Activated naive CD4-positive, alpha-beta T cell treated with anti-CD3 and anti-CD28 coated beads for 36 hours (primary cell): ENCODE measurements at places on chromosomes 6 and 20. TPM values are rescaled to one million over a fixed set of nuclear protein-coding genes. Genes with fewer than 3 reads are reported as not detected.

DNA sequence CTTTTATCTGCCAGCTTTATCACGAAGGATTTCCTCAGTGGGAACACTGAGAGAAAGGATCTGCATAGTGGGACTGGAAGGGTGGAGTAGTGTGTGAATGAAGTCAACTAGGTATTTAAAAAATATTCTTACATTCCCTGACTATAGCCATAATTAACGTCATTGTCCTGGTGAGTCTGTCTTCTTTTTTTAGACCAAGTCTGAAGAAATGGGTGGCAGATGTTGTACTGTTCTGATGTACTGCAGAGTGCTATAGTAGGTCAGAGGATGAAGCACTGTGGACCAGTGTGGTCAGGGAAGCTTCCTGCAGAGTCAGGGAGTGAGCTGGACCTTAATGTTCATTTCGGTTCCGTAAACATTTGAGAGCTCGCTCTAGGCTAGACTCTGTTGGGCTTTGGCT, 11.9 kb downstream of the TULP4 start:
- no peak for DNase-seq
- no peak overlapping the region for H3K4me3 ChIP-seq
- H3K27ac ChIP-seq, result no peak overlapping the region
- H3K4me1 ChIP-seq, result peaks cover 53% of the 10 kb centered on the region
- H3K27me3 ChIP-seq, result no peaks in the 10 kb centered on the region

- no peaks in the 10 kb centered on the region for H3K4me1 ChIP-seq
- H3K27me3 ChIP-seq, result no peaks in the 10 kb centered on the region
- peaks cover 2% of the 10 kb centered on the region for H3K36me3 ChIP-seq
- DNase-seq, result no peak
Measured at GRCh38 chr6:162450358-162450757, 277.2 kb downstream of the PRKN start.

DNA sequence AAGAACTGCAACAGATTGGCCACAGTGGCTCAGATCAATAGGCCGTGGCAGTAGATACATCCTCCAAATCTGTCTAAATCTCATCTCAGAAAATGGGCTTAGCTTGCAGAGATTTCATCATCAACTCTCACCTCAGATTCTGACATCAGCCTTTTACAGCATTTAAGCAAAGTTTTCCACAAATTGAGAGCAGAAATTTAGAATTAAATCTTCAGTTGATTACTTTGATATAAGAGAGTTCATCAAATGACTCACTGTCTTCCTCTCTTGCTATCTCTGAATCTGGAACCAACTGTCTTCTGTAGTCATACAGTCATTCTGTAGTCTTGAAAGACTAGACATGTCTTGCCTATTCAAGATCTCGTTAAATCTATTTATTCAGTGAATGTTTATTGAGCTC, 45.2 kb upstream of the CTAGE9 start:
- no peaks in the 10 kb centered on the region for H3K4me1 ChIP-seq
- peaks cover 18% of the 10 kb centered on the region for H3K27me3 ChIP-seq

DNA sequence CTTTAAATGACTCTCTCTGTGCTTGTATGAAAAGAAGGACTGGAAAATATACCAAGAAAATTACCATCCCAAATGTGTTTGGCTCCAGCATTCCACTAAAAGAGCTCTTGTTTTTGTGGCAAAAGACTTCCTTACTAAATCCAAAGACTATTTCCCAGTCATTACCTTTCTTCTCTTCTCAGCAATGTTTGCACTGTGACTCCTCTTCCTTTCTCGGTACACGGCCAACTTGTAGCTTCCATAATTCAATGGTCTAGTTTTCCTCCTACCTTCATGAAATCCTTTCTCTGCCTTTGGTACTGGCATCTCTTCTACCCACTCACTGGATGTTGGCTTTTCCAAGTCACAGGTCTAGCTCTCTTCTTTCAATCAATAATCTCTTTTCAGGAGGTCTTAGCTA, 568.5 kb upstream of the JAG1 start:
- no peaks in the 10 kb centered on the region for H3K27me3 ChIP-seq
- no peak overlapping the region for H3K4me3 ChIP-seq
- no peak for DNase-seq
- H3K4me1 ChIP-seq, result no peaks in the 10 kb centered on the region
- no peak overlapping the region for H3K27ac ChIP-seq

Gene AKAP7
- 7.5 TPM for total RNA-seq

- H3K36me3 ChIP-seq, result no peaks in the 10 kb centered on the region
- no peak overlapping the region for H3K4me3 ChIP-seq
- no peak overlapping the region for H3K27ac ChIP-seq
Measured at GRCh38 chr20:18240997-18241396, 47.3 kb upstream of the ZNF133 start.

- peaks cover 7% of the 10 kb centered on the region for H3K27me3 ChIP-seq
- no peaks in the 10 kb centered on the region for H3K4me1 ChIP-seq
- H3K4me3 ChIP-seq, result no peak overlapping the region
Measured at GRCh38 chr6:12873691-12874090, 157.1 kb downstream of the PHACTR1 start.

Gene GJA1
- 0.37 TPM for total RNA-seq

DNA sequence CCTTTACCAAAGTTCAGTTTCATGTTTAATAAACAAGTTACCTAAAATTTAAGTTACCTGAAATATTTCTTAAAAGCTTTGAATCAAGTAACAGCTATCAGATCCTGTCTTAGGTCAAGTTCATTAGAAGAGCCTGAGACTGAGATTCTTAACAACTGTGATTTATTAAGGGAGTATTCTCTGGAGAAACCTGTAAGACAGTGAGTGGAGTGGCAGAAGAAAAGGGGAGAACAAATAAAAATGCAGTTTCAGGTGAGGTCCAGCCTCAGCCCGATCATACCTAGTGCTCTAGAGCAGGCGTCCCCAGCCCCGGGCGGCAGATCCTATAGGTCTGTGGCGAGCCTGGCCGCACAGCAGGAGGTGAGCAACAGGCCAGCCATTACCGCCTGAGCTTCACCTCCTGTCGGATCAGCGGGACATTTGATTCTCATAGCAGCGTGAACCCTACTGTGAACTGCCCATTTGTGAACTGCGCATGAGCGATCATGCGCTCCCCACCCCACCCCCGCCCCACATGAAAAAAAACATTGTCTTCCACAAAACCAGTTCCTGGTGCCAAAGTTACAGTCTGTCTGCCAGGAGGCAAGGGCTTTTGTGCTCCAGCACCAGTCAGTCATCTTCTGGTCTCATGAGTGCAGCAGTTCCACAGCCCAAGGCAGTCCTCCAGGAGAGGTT, 59.2 kb upstream of the ADGRB3 start:
- DNase-seq, result no peak
- no peak overlapping the region for H3K27ac ChIP-seq
- peaks cover 5% of the 10 kb centered on the region for H3K27me3 ChIP-seq

- no peak overlapping the region for H3K27ac ChIP-seq
- H3K36me3 ChIP-seq, result no peaks in the 10 kb centered on the region
- peaks cover 3% of the 10 kb centered on the region for H3K27me3 ChIP-seq
Measured at GRCh38 chr6:167917551-167918154, 79.8 kb upstream of the KIF25 start.

GRCh38 chr20:54839224-54839623, 363.8 kb downstream of the DOK5 start:
- DNase-seq, result no peak
- no peaks in the 10 kb centered on the region for H3K4me1 ChIP-seq
- H3K4me3 ChIP-seq, result no peak overlapping the region
- no peak overlapping the region for H3K27ac ChIP-seq
- H3K36me3 ChIP-seq, result no peaks in the 10 kb centered on the region

Gene TTK
- total RNA-seq, result 45.9 TPM

- H3K27ac ChIP-seq, result no peak overlapping the region
- H3K27me3 ChIP-seq, result peaks cover 34% of the 10 kb centered on the region
- no peak overlapping the region for H3K4me3 ChIP-seq
- H3K4me1 ChIP-seq, result no peaks in the 10 kb centered on the region
- no peak for DNase-seq
Measured at GRCh38 chr20:46898423-46898822, 3.8 kb downstream of the EYA2 start.

DNA sequence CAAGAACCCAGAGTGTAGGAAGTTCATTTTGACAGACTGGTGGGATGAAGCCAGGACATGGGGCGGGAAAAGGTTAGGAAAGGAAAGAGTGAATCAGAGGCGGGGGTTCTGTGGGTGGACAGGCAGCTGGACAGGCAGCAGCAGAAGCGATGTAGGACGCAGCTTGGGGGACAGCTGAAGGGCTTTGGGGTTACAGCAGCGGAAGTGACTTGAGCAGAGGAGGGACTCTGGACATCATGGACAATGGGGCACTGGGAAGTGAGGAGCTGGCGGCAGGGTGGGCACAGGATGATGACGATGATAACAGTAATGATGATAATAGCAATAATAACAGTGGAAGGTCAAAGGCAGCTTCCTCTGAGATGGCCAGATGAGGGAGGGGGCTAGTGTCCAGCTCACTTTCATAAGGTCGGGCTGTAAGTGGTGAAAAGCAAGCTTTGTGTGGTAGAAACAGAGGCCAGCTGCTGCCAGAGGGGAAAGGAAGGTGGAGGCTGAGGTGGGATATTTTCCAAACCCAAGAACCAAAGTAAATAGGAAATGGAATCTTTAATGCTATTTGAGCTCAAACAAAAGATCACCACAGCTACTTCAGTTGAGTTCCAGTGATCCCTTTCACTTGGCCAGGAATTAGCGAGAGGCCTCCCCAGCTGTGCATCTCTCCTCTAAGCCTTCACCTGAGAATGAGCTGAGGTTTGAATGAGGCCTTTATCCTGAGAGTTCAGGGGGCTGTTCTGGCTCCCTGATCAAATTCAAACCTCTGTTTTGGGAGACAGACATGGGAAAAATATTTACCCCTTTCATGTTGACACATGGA, 433.5 kb downstream of the DHX35 start:
- no peak overlapping the region for H3K27ac ChIP-seq
- H3K4me3 ChIP-seq, result no peak overlapping the region
- H3K36me3 ChIP-seq, result no peaks in the 10 kb centered on the region
- DNase-seq, result no peak
- H3K27me3 ChIP-seq, result peaks cover 4% of the 10 kb centered on the region

Gene BTNL2
- total RNA-seq, result not detected

GRCh38 chr6:156219973-156220372, 557.2 kb upstream of the ARID1B start:
- DNase-seq, result no peak
- H3K4me3 ChIP-seq, result no peak overlapping the region
- H3K4me1 ChIP-seq, result no peaks in the 10 kb centered on the region
- H3K27me3 ChIP-seq, result no peaks in the 10 kb centered on the region
- no peak overlapping the region for H3K27ac ChIP-seq
- peaks cover 9% of the 10 kb centered on the region for H3K36me3 ChIP-seq

- H3K27ac ChIP-seq, result peak overlapping the region; percentile 90
- peak overlapping the region; percentile 43 for H3K4me3 ChIP-seq
- peak; percentile 56 for DNase-seq
- H3K36me3 ChIP-seq, result no peaks in the 10 kb centered on the region
- H3K27me3 ChIP-seq, result no peaks in the 10 kb centered on the region
Measured at GRCh38 chr6:157427969-157428368, 47.0 kb downstream of the ZDHHC14 start.

DNA sequence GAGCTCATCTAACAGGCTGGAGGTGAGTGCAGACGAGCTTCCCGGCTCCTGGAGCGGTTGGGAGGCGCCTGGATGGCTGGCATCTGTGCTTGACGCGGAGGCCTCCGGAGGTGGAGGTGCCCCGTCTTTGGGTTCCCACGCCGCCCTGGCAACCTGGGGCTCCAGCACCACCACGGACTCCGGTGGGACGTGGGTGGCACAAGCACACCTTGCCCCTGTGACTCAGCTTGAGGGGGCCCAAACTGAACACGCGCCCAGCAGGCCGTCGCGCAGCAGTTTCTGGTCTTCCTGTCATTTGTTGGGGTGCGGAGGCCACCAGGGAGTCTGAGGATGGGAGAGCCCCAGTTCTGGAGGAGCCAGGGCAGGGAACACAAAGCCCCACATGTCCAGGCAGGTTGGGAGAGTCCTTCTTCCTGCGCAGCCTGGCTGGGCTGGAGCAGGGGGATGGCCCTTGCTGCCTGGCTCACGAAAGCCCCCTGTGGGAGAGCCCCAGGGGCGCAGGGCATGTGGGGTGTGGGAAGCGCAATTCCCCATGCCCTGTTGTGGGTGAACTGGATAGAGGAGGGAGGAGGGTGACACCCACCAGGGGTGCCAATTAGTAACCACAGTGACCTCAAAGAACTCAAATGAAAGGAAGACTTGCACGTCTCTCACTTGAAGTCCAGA, 1378.6 kb upstream of the DEFB115 start:
- H3K27ac ChIP-seq, result no peak overlapping the region
- no peak overlapping the region for H3K4me3 ChIP-seq
- peaks cover 11% of the 10 kb centered on the region for H3K36me3 ChIP-seq
- H3K4me1 ChIP-seq, result no peaks in the 10 kb centered on the region
- peaks cover 9% of the 10 kb centered on the region for H3K27me3 ChIP-seq
- DNase-seq, result peak; percentile 25

GRCh38 chr6:123295181-123295580, 299.1 kb downstream of the CLVS2 start:
- no peak overlapping the region for H3K27ac ChIP-seq
- no peaks in the 10 kb centered on the region for H3K36me3 ChIP-seq
- H3K4me1 ChIP-seq, result no peaks in the 10 kb centered on the region
- no peak for DNase-seq
- H3K4me3 ChIP-seq, result no peak overlapping the region

DNA sequence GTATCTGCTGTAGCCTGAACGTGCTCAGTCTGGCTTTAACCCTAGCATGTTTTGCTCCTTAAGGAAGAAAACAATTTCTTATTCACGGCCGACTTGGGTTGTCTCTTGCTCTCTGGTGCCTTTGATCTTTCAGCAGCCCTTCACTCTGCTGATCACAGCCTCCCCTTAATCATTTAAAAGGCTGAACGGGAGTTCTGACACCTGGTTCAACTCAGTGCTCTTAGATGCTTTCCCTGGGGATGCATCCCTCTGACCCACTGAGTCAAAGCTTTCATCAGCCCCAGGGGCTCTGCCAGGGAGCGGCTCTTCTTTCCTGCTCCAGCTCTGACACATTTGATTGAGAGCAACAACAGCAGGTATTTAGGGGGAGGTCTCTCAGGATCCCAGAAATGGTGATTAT, 79.0 kb upstream of the FYN start:
- H3K4me1 ChIP-seq, result peaks cover 15% of the 10 kb centered on the region
- no peak overlapping the region for H3K27ac ChIP-seq
- no peak for DNase-seq
- no peak overlapping the region for H3K4me3 ChIP-seq

DNA sequence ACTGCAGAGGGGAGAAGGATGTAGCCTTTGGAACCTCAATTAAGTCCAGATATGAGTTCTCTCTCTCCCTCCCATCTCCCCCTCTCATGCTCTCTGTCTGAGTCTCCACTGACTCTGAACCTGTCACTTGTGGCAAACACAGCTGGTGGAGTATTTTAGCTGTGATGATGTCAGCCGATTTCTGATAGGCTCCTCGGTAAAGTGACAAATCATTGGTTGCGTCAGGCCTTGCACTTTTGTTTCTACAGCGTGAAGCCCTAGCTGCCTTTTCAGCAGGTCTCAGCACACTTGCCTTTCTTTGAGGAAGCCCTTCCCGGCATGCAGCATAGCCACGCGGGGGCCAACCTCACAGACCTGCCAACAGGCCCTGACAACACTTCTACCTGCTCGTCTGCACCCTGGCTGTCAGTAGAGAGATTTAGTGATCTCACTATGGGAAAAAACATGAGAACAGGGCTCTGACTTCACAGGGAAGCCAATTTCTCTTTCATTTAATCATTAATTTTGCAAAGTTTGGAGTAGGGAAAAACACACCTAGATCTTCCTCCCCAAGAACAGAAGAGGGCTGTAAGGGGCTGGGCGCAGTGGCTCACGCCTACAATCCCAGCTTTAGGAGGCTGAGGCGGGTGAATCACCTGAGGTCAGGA, 84.4 kb downstream of the GMPR start:
- H3K4me1 ChIP-seq, result peaks cover 71% of the 10 kb centered on the region
- H3K27me3 ChIP-seq, result no peaks in the 10 kb centered on the region
- H3K27ac ChIP-seq, result peak overlapping the region; percentile 94
- peak overlapping the region; percentile 43 for H3K4me3 ChIP-seq

- no peak for DNase-seq
- H3K4me1 ChIP-seq, result no peaks in the 10 kb centered on the region
- H3K27me3 ChIP-seq, result no peaks in the 10 kb centered on the region
- H3K4me3 ChIP-seq, result no peak overlapping the region
- no peaks in the 10 kb centered on the region for H3K36me3 ChIP-seq
Measured at GRCh38 chr6:139398658-139399057, 24.2 kb upstream of the CITED2 start.
